Right ventricle myocardium inferior (tissue), 1 donor: ENCODE measurements at places on chromosomes 5 and 9. TPM values are rescaled to one million over a fixed set of nuclear protein-coding genes. Genes with fewer than 3 reads are reported as not detected.
A peak's percentile ranks its signal among the peaks of the same experiment; 100 is the strongest.

The ARSI gene
- total RNA-seq = 0.65 TPM

The PTPRD gene
- 13.3 TPM for total RNA-seq

The PCSK5 gene
- total RNA-seq = 4.5 TPM

The ANKRD33B gene
- total RNA-seq = 4.1 TPM

The PKD2L2 gene
- 0.81 TPM for total RNA-seq

The IL13 gene
- not detected for total RNA-seq

The PCDHA2 gene
- not detected for total RNA-seq

The KCNV2 gene
- not detected for total RNA-seq

GRCh38 chr9:116868201-116868600, 181.1 kb downstream of the TRIM32 start:
- no peak for DNase-seq

- DNase-seq = no peak
Measured at GRCh38 chr5:112534611-112535255, 115.7 kb upstream of the EPB41L4A start.

DNA sequence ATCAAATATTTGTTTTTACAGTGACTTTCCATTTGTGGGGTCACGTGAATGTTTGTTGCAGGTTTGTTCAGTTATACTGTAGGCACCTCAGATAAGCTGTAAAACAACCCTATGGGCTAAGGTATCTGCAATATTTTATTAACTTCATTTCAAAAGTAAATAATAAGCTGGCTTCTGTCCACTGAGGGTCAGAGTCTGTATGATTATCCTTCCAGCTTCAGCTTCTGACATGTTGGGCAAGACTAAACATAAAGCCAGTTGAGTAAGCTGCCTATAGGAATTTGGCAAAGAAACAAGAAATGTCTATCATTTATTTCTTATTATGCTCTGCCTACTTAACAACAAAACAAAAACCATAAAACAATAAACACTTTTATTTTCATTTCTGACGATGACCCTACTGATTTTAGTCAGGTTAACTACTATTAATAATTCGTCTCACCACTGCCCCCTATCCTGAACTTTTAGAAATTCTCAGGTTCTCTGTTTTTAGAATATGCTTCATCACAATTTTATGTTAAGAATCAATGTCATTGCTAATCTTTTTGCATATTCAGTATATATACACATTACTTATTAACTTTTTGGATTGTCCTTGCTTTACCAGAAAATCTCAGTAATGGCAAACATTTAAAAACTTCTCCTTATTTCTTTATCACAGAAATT, 413.6 kb upstream of the ADAMTSL1 start:
- DNase-seq = no peak

GRCh38 chr5:96582343-96582742, 79.8 kb upstream of the CAST start:
- DNase-seq = no peak

- DNase-seq = no peak
Measured at GRCh38 chr5:171660434-171660833, 125.2 kb upstream of the SMIM23 start.

GRCh38 chr5:137142346-137142745, 356.8 kb downstream of the SPOCK1 start:
- DNase-seq = no peak

GRCh38 chr5:151066920-151067319, 13.9 kb downstream of the TNIP1 start:
- no peak for DNase-seq

GRCh38 chr5:61289241-61289640, 42.8 kb upstream of the ZSWIM6 start:
- DNase-seq = no peak

GRCh38 chr9:89497978-89498851, at the start of gene SEMA4D:
TSS of gene SEMA4D (minus strand) at chr9:89498113. CDS start at chr9:89405456, 92,657 bp downstream.
- peak; percentile 86 for DNase-seq

GRCh38 chr5:1807451-1808185, 6.4 kb downstream of the NDUFS6 start:
- no peak for DNase-seq

- no peak for DNase-seq
Measured at GRCh38 chr9:121483049-121483448, 16.6 kb downstream of the GGTA1 start.

DNA sequence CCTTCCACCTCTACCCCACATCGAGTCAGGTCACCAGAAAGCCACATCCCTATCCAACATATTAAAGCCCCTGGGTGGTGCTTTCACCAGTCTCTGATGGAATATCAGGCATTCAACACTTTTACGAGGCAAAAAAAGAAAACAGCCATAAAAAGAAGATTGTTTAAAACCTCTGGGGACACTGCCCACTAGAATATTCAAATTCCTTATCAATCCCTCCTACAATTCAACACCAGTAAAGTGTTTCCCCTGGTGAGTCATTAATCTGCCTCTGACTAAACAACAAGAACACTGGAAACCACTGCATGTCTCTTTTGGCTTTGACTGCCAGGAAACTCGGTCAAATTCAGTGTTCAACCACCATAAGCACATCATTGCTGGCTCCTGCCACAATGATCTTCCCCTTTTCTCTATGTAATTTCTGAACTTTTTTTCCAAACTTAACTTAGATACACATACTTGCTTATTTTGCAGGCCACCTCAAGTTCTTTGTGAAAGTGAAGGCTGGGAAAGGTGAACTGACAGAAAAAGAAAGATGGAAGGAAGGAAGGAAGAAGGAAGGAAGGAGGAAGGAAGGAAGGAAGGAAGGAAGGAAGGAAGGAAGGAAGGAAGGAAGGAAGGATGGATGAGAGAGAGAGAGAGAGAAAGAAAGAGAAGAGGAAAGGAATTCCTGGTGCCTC, 105.3 kb downstream of the PAX5 start:
- DNase-seq = no peak

DNA sequence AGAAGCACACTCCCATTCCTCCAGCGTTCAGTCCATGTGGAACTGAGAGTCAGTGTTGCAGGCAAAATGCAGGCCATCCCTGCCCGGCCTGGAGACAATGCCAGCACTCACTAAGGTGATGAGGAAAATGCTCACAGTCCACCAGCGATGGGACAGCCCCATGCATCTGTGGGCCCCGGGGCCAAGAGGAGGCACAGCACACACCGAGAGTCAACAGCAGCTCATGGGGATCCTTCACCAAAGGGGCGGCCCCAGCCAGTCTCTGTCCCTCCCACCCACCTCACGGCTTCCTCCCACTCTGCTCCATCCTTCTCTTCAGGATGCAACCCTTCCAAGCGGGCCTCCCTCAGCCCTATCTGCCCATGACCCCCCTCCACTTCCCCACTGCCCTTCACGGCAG, 6.2 kb downstream of the SEMA4D start:
- DNase-seq = no peak

DNA sequence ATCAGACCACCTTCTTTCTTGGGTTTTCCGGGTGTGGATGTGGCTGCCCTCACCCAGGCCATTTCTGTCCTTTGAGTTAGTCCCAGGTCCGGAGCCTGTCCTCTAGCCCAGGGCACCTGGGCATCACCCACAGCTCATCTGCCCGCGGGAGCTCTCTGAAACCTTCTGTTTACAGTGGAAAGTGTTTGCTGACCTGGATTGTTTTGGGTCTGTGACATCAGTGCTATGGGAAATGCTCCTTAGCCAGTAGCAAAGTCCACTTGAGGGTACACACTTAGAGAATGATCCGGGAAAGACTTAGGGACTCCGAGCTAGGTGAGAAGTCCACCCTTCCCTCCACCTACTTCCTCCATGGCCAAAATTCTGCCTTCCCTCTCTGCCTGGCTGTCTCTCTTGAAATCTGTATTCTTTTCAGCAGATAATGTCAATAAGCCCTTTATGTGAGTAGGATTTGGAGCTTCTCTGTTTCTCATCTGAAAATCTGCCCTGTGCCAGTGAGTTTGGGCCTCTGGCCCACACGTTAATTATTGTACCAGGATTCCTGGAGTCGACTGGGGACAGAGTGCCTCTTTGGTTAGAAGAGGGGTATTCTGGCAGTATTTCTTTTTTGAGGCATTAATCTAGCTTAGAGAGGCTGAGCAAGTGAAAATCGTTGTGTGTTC, 19.9 kb downstream of the ABLIM3 start:
- no peak for DNase-seq
